Stimulated activated CD4-positive, alpha-beta T cell treated with anti-CD3 and anti-CD28 coated beads, Interleukin-15, amount 100 ng/mL, for 48 hours (primary cell): ENCODE measurements at places on chromosomes 3 and 15.

- DNase-seq: no peak
Measured at GRCh38 chr15:31222773-31223341, 103.8 kb upstream of the KLF13 start.

- no peak for DNase-seq
Measured at GRCh38 chr3:17741621-17742101, 770 bp downstream of the TBC1D5 start.

GRCh38 chr15:78347586-78348543, 7.7 kb downstream of the CRABP1 start:
- no peak for DNase-seq

DNA sequence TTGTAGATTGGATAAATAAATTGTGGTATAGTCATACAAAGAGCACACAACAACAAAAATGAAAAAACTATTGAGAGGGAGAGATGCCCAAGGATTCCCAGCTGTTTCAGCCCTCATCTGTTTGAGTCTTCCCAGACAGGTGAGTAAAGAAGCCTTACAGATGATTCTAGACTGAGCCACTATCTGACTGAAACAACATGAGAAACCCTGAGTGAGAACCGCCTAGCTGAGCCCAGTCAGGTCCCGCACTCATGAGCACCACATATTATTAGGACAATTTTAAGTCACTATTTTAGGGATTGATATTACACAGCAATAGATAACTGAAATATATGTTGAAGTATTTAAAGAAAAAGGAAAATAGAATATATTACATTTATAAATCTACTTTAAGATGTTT, 19.0 kb downstream of the POPDC2 start:
- no peak for DNase-seq

DNA sequence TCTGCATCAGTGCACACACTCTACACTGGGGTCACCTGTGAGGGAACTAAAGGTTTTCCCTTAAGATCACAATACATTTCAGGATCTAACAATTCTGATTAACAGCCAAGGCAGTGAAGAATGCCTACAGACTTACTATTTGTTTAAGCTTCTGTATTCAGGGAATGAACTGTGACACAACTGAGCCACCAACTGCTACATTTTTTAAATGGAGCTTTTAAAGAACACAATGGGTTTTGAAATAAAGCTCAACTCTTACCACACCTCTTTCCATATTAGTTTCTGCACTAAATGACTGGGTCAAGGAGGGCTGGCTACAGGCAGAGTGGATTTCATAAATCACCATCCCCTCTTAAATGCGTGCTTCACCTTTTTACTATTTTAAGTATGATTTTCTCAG, 100.2 kb downstream of the TMCC1 start:
- no peak for DNase-seq

- no peak for DNase-seq
Measured at GRCh38 chr15:89784686-89784960, 8.5 kb downstream of the MESP2 start.

DNA sequence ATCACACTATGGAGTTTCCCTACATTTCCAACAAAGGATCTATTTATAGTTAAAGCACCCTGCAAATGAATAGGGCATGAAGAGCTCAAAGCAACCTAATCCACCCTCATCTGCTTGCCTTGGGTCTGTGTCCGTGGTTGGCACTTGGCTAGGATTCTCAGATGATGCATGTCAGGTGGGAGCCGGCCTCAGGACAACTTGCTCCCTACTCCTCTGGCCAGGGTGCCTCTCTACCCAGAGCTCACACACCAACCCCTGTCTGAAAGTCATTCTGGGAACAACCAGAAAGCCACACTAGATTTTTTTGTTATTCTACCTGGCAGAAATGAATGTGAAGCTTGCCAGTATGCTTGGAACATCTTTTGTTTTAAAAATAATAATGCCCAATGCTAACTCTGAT, 13.2 kb downstream of the ARHGEF3 start:
- no peak for DNase-seq

DNA sequence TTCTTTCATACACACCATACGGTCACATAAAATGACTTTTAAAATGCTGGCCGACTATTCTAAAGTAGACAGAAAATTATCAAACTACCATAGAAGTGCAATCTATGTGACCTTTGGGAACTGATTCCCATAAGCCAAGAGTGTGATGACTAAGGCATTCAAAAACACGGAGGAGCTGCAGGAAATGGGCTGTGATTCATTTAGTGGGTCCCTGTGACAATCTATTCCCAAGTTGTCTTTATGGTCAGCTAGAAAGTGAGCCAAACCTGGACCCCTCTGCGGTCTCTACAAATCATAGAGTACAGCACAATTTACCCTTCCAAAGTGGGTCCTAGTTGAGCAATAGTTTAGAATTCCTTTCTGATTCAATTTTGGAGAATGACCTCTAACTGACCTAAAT, 251.5 kb upstream of the CBLB start:
- DNase-seq: no peak

DNA sequence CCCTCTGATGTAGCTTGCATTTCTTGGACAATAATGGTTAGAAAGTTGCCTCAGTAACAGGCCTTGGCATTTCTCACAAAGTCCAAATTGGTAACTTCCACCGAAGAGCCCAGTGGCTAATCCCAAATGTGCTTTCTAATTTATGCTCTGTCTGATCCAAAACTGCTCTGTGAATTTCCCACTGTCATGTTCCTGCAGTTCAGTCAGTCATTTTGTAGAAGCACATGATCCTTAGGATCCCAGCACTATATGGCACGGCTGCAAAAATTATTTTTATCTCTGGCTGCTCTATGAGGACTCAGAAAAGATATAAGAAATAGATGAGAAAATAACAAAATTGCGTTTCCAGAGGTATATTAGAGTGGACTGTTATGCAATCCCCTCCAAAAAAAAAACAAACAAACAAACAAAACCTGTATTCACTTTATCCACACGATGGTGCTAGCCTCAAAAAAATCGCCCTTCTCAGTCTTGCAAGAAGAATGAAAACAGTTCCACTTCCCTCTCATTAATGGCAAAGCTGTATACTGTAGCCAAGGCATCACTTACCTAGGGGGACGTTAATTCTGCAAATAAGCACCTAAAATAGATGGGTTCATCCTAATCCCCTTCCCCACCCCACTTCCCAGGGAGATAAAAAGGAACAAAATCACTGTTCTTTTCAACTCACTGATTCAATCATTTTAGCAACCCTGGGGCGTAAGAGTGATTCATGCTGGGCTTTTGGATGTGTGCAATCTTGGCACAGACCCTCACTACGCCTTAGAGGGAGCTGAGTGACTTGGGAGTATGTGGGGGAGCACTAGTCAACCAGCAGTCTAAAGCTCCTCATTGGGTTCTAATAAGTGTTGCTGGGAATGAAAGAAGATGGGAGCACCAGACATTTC, 61.3 kb downstream of the TMCO5A start:
- no peak for DNase-seq

DNA sequence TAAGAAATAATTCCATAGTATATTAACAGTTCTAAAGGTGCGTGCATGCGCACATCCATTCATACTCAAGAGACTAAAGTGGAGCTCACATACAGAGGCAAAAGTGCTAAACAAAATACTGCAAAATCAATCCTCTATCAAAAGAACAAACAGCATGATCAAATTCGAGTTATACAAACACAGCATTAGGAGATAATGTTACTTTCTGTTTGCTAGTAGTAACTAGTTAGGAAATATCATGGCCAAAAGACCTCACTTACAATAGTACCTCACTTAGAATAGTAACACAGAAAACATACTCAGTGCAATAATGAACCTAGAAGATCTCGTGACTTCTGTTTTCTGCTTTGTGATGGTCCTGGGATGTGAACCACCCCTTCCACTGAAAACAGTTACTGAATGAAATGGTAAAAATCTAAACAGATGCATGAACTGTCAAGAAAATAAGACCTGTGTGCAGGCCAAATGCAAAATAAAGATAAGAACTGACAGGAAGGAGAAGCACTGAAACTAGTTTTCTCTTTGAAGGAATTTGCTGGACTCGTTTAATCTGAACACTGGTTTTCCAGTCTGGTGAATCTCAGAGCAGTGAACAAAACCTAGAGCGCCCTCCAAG, 20.9 kb upstream of the CEMIP start:
- DNase-seq: no peak

DNA sequence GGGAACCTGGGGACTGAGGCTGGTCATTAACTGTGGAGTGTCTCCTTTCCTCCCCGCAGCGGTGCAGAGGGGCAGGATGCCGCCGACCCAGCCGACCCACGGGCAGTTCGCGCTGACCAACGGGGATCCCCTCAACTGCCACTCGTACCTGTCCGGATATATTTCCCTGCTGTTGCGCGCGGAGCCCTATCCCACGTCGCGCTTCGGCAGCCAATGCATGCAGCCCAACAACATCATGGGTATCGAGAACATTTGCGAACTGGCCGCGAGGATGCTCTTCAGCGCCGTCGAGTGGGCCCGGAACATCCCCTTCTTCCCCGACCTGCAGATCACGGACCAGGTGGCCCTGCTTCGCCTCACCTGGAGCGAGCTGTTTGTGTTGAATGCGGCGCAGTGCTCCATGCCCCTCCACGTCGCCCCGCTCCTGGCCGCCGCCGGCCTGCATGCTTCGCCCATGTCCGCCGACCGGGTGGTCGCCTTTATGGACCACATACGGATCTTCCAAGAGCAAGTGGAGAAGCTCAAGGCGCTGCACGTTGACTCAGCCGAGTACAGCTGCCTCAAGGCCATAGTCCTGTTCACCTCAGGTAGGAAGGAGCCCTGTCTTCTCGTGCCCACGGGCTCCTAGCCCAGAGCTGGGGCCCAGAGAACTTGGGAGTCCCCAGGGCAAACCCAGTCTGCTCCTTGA, 3.7 kb downstream of the NR2F2 start:
- no peak for DNase-seq

- no peak for DNase-seq
Measured at GRCh38 chr15:39079296-39079847, 501.5 kb upstream of the THBS1 start.

GRCh38 chr3:191499307-191500080, 38.5 kb downstream of the PYDC2 start:
- no peak for DNase-seq

- DNase-seq: no peak
Measured at GRCh38 chr15:48315041-48315440, 16.2 kb upstream of the DUT start.
